Suprapubic skin (tissue), 4 donors: ENCODE measurements at places on chromosomes 3 and 15.
A peak's percentile ranks its signal among the peaks of the same experiment; 100 is the strongest.

DNA sequence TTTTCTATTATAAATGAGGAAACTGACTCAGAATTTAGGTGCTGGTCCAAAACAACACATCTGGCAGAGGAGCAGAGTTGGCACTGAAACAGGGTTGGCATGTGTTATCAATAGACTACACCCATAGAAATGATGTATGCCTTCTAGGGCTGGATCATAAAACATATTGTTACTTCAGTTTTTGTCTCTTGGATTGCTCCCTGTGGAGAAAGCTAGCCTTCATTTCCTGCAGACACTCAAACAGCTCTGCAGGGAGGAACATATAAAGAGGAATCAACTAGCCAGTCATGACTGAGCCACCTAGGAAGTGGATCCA is 507 bp upstream of the MRPL3 start:
- no peak for DNase-seq

- no peak for DNase-seq
Observed at GRCh38 chr15:59996298-59997041, 7.6 kb upstream of the FOXB1 start.

GRCh38 chr3:120029749-120030148 is 64.5 kb downstream of the GSK3B start:
- no peak for DNase-seq

- DNase-seq: no peak
Observed at GRCh38 chr3:71640331-71640983, 56.9 kb upstream of the FOXP1 start.

- no peak for DNase-seq
Observed at GRCh38 chr3:81279481-81280379, 481.7 kb downstream of the GBE1 start.

GRCh38 chr3:134009345-134010000 is 20.3 kb downstream of the SLCO2A1 start:
- DNase-seq: no peak

- DNase-seq: no peak
Observed at GRCh38 chr15:50219820-50220219, 37.8 kb downstream of the SLC27A2 start.

- peak; percentile 77 for DNase-seq
Observed at GRCh38 chr3:14243782-14244181, 65.2 kb downstream of the LSM3 start.

- DNase-seq: no peak
Observed at GRCh38 chr3:192275741-192276355, 451.5 kb downstream of the FGF12 start.

GRCh38 chr3:40337136-40338108 is 27.9 kb downstream of the EIF1B start:
- DNase-seq: no peak

GRCh38 chr3:172057624-172058327 is 18.4 kb downstream of the FNDC3B start:
- no peak for DNase-seq

DNA sequence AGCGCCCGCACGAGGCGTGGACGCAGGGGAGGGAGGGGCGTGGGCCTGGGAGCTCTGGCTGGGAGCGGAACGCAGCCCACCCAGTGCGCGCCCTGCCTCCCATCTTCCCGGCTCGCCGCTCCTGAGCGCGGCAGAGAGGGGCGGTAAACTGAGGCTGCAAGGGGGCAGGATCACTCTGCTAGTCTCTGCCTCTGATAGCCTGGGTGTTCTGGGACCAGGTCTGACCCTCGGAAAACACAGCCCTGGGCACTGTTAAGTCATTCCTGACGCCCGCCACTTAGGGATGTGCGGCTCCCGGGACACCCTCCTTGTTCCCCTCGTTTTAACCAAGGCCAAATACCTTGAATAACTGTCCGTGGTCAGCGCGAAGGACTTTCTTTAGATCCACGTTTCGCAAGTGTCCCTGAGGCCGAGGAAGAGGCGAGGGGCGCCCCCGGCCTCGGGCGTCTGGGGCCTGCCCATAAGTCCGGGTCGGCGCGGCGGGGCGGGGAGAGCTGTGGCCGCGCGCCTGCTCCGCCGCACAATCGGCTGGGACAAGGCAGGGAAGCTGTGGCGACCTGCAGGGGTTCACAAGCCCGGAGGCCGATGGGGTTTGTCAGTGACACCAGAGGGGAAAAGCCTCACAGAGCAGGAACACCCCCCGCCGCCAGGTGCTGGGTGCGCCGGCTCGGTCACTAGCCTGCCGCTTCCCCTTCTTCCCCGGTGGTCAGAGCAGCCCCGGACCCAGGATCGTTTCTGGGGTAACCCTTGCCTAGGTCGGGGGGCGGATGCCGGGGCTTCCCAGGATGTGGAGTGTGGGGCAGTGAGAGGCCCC is 1.5 kb downstream of the ITPKA start:
- DNase-seq: no peak

DNA sequence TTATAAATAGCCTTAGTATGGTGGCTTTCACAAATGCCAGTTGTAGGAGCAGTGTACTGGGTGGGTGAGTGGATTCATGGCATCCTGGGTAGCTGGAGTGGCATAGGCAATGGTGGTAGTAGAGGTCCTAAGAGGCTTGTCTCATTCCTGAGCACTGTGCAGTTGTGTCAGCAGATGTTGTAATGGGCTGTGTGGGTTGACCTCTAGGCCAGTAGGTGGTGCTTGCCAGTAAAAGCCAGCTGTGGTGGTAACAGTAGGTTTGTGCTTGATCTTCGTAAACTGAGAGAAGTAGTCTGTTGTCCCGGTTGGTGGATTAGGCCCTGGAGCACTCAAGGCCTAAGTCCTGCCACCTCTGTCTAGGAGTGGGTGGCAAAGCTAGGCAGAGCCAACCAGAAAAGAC is 149.7 kb upstream of the SUCLG2 start:
- DNase-seq: no peak

- DNase-seq: no peak
Observed at GRCh38 chr15:35007397-35007796, 19.3 kb upstream of the ZNF770 start.

DNA sequence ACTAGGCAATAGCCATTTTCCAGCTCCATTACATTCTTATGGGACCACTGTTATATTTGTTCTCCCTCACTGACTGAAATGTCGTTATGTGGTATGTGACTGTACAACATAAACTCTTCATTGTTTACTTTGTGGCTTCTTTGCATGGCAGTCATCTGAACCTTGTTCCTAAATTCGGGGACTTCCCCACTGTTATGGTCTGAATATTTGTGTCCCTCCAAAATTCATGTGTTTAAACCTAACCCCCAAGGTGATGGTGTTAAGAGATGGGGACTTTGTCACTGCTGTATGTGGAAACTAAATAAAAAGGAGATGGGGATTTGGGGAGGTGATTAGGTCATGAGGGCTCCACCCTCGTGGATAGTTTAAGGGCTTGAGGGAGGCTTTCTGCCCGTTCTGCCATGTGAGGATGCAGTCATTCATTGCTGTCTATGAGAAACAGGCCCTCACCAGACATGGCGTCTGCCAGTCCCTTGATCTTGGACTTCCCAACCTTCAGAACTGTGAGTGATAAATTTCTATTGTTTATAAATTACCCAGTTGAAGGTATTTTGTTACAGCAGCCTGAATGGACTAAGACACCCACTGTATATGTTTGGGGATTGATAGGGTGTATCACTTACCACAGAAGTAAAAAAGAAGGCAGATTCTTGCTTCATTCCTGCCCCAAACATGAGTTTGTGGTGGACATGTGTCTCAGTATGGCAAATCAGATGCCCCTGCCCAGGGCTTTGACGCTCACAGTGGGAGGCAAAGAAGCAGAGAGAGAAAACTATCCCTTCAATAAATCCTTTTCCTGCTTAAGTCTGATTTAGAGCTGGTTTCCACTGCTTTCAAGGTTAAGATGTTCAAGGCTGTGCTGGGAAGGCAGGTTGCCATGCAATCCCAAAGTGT is 138.0 kb upstream of the UBE2E1 start:
- no peak for DNase-seq

DNA sequence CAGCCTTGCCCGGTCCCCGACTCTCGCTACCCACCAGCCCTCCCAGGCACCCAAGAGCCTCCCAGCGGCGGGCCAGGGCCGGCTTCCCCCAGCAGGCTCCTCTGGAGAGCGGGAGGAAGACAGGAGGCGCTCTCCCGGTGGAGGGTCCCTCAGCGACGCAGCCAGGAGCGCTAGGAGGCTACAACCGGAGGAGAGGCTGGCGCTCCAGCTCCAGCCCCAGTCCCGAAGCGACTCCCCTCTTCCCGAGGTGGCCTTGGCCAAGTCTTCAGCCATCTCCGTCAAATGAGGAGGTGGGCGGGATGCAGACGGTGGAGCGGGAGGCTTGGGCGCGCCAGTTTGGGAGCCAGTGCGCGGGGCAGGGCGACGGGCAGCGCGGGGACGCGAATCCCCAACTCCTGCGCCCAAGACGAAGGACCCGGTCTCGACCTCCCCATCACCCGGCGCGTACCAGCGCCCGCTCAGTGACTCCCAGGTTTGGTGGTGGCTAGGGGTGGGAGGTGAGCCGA is 722 bp downstream of the CHRNA3 start:
- DNase-seq: no peak

DNA sequence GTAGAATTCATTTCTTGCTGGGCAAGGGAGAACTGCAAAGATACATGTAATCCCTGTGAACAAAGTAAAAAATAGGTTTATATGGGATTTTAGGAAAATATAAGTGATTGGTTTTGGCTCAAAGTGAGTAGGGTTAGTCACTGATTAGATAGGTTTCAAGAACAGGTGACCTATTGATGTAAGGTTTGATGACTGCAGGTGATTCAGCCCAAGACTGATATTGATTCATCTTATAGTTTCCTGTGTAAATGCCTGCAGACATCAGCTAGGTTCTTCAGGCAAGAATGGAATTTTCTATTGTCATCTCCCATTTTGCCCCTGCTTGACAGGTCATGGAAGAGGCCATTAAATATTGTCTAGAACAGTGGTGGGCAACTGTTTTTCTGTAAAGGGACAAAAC is 23.9 kb upstream of the ARID3B start:
- DNase-seq: no peak
